ENCODE measurements at places on chromosomes 6 and 20.

- DNase-seq: no peak
These were observed 563.5 kb downstream of the GRIK2 start for GRCh38 chr6:101956961-101957360.

GRCh38 chr6:15876406-15876805, 213.6 kb upstream of the DTNBP1 start:
- DNase-seq: no peak

DNA sequence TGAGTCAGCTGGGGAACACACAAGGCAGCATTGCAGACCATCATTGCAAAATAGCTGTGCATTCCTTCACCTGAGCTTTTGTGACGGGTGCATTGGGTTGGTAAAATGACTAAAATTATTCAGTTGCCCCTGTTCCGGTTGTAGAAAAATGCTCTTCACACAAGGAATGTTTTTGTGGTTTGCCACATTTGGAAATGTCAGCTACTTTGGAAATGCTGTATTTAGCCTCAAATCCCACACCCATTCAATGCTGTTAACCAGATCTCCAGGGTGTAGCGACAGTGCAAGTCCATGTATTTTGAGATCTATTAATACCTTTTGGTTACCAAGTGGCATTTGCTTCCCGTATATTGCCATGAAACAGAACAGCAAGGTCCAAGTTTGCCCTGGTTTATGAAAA, 201.2 kb downstream of the FOXA2 start:
- DNase-seq: no peak

DNA sequence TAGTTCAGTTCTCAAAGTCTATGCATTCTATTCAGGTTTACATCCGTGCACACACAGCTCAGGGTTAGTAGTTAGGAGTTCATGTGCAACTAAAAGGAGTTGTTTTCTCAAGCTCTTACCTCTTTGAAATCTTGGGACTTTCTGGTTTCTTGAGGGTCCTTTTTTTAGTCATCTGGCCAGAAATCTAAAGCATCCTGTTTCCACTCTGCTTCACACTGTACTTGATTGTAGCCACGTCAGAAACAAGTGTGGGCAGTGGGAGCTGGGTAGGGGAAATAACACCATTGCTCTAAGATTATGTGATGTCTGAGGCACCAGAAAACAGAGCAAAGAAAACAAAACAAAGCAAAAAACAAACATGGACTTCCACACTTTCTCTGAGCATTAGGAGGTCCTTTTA, 58.3 kb downstream of the HDGFL1 start:
- DNase-seq: no peak

DNA sequence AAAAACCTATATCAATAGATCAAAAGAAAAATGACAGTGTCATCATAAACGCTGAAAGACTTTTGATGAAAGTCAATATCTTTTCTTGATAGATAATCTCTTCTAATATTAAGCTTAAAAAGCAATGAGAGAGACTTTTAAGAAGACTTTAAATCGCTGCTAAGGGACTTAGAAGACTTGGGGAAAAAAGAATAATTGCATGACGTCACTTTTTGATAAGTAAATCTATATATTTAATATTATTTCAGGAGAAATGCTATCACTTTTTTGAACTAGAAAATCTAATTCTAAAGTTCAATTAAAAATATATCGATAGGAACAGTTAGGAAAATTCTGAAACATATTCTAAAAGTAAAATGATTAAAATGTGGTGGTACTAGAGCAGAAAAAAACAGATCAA, 78.7 kb upstream of the TSHZ2 start:
- no peak for DNase-seq

DNA sequence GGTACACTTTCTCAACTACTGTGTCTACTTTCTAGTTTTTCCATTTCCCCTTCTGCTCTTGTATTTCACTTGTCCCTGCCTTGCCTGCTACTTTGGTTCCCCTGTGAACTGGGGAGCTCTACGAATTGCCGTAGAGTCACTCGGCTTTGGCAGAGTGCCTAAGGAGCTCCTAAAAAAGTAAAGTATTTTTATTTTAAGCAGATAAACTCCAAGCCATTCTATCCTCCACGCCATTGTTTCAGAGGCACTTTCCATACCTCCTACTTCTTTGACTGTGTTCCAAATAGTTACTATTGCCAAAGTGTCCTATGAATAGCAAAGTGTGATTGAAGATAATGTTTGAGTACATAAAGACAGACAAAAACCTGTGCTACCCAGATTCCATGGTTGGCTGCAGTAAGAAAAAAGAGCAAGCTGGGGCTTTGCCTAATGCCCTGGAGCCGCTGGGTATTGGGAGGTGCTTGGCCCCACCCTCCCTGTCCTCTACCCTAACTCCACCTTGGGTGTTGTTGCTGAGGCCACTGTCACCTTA, 5.1 kb upstream of the MBOAT1 start:
- DNase-seq: no peak

GRCh38 chr6:37121556-37121955, 48.4 kb upstream of the PIM1 start:
- no peak for DNase-seq

GRCh38 chr6:30767158-30767943, 23.0 kb upstream of the IER3 start:
- no peak for DNase-seq

- no peak for DNase-seq
These were observed 21.6 kb downstream of the MOCS3 start for GRCh38 chr20:50980071-50980681.

DNA sequence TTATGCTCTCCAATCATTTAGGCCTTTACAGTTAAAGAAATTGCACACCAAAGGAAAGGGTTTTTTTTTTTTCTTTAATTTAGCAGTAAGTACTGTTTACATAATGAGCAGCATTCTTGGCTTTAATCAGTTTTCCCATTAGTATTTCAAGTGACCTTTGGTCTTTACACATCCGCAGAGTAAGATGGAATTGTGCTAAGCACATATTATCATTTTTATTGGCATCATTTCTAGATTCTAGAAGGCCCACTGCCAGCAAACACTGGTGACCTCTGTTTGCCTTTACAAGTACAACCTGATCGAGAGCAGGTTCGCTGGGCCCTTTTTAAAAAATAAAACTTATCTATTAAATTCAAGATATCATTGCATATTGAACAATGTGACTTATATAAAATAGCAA, 104.3 kb downstream of the ADGRG6 start:
- no peak for DNase-seq

DNA sequence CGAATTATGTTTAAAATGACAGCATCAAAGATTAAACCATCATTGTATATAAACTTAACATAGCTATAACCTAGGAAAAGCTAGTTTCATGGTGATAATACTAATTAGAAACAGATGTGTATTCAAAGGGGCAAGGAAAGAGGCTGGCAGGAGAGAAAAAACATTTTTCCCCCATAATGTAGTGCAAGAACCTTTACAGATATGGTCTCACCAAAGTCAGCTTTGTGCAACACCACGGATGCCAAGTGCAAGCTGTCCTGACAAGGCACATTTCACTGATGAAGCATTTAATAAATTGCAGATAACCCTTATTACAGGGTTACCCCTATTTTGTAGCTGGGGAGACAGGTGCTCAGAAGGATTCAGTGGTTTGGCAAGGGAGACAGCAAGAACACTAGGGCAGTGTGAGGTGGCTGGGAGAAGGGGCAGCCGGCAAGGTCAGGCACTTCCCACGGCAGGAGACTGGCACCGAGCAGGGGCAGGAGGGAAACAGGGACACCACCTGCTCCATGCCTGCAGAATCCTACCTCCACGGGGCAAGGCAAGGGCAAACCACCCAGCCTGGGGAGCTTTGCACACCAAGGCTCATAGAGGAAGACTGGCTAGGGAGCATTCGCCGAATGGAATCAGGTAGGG, 6.5 kb downstream of the RPS6KA2 start:
- no peak for DNase-seq

- DNase-seq: no peak
These were observed 207.9 kb downstream of the GMPR start for GRCh38 chr6:16446273-16446672.

DNA sequence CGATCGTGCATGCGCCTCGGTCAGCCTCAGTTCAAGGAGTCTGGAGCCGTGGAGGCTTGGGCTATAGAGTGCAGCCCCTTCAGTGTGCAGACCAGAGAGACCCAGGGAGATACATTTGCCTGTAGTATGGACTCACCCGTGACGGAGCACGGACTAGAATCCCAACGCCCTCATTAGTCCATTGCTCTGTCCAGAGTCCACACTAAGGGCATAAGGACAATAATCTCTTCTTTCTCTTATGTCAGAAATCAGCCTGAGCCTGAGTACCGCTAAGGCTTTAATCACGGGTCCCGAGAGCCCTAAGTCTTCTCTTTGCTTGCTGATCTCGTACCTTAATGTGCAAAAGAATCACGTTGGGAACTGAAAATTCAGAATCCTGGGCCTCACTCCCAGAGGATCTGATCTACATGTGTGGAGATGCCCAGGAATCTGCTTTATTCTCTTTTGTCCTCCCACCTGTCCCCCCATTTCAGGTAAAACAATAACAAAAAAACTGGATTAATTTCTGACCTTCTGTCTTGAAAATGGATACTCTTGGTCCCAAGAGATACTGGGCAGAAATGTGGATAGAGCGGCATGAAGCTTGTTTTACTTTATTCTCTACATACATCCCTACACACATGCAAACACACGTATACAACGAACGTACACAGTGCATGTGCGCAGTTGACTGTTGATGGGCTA, 671 bp downstream of the BPHL start:
- DNase-seq: no peak

GRCh38 chr6:160253292-160253691, 5.3 kb downstream of the SLC22A2 start:
- no peak for DNase-seq

DNA sequence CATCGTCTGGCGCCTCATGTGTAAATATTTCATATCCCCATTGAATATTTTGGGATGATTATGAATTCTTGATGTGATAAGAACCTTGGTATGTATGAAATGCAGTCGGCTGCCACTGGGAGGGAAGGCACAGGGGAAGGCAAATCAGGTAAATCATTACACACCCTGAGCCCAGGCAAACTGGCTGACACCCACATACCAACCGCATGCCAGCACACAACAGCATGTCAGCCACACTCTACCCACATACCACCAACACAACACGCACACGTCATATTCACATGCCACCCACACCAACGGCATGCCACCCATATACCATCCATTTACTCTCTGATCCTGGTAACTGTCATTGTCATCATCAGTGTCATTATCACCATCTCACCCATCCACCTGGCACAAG, 28.3 kb upstream of the MDGA1 start:
- no peak for DNase-seq

DNA sequence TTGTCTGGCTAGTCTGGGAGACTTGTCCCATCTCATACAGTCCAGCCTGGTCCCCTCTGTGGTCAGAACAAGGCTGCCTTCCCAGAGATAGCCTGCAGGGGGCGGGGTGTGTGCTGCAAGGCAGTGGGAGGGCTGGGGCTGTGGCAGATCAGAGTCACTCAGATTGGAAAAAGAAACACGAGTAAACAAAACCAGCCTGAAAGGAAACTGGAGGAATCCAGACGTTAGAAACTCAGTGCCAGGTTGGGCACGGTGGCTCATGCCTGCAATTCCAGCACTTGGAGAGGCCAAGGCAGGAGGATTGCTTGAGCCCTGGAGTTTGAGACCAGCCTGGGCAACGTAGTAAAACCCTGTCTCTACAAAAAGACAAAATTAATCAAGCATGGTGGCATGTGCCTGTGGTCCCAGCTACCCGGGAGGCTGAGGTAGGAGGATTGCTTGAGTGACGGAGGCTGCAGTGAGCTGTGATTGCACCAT, 20.2 kb downstream of the LEMD2 start:
- DNase-seq: peak; percentile 92

- DNase-seq: peak; percentile 86
These were observed 712 bp downstream of the RXRB start for GRCh38 chr6:33199687-33200218.

DNA sequence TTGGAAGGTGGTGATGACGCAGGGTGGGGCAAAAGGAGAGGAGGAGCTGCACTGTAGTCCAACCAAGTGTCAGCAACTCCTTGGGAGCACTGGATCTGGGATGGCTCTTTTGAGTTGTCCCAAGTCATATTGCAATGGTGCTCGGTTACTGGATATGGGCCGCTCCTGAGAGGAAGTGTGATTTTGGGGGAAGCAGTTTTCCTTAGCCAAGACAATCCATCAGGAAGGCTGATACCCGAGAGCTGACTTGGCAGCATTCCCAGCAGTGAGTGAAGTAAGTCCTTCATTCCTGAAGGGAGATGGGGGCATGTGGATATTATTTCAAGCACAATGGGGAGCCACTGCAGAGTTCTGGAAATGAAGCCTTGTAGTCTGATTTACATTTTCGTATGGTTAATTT, 354.1 kb downstream of the RFPL4B start:
- no peak for DNase-seq

- DNase-seq: no peak
These were observed 6.4 kb downstream of the TNFRSF21 start for GRCh38 chr6:47303342-47303741.

DNA sequence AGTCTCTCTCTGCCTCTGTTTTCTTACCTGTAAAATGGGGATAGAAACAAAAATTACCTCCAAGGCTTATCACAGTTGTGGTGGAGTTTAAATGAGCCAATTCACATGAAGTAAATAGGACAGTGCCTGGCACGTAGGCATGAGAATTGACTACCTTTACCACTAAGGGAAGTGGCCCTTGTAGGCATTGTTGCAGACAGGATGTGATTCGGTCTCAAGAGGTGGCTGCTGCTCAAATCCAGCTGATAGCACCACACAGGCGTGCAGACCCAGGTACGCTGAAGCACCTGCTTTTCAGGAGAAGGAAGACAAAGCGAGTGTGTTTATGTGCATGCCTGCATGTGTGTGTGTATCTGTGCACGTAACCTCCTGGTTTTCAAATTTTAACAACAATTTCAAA, 108.6 kb downstream of the EYA2 start:
- DNase-seq: no peak

DNA sequence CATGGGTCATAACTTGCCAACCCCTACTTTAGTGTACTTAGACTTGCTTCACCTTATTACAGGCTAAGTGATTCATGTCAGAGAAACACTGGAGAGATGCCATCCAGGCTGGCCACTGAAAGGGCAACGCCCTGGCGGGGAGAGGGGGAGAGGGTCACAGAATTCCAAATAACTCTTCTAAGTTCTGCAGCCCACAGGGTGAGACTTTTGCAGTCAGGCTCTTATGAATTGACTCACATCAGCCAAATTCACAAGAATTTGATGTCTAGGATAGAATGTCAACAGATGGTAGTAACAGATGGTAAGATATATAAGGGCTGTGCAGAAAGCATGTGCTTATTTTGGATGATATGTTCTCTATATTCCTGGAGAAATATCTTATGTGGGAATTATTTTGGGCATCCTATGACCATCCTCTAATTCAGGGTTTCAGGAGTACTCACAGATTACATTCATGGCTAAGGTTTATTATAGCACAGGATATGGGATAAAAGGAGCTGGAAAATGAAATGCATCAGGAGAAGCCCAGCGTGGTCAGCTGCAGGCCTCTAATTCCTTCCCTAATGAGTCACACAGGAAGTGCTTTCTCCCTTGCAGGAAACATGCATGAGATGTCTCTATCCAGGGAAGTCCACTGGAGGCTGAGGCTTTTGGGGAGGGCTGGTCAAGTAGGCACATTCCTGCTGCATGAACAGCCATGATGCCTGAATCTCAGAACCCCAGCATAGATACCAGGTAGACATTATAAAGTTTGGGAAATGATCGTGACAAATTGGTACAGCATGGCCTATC, 58.7 kb upstream of the RIN2 start:
- DNase-seq: no peak

Data from WTC11 (cell line).